ENCODE measurements at places on chromosomes 16 and 17.
A peak's percentile ranks its signal among the peaks of the same experiment; 100 is the strongest.

- peak; percentile 94 for DNase-seq
Measured at GRCh38 chr17:38703742-38704605, 1.1 kb upstream of the MLLT6 start.

DNA sequence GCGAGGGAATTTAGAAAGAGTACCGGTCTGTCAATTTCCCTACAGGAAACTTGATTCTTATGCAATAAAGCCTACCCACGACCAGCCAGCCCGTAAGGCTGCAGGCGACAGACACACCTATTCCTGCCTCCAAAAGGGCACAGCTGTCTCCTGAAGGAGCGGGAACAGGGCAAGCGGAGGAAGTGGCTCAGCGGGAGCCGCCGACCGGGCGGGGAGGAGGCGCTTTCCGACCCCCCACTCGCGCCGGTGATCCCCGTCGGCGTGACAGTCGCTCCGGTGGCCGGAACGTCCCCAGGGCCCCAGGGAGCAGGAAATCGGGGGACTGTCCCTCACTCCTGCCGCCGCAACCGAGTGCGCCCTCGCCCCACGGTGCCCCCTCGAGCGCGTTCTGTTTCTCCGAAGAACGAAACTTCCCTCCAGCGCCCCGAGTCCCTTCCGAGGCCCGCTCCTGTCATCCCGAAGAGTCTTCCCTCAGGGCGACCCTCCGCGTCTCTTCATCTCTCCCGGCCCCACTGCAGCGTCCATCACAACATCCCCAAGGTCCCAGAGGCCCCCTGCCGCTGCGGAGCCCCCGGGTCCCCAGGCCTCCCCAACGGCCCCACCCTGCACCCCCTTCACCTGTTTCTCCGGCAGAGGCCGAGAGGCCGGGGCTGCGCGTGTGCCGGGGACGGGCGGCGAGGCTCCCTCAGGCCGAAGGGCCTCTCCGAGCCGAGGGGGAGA is 421 bp downstream of the STAT3 start:
- peak; percentile 76 for DNase-seq

DNA sequence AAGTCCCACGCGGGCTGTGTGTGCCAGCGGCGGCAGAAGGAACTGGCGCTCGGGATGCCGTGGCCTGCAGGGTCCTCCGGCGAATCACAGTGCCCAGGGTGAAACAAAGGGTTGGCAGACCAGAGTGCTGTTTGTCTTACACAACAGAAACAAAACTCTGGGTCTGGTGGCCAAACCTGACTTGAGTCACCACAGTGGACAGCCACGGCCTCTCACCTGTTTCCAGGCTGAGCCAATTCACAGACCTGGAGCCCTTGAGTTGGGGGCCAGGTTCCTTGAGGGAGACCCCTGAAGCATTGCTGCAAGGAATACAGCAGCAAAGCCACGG is 2.1 kb upstream of the CHMP6 start:
- DNase-seq = no peak

- DNase-seq = no peak
Measured at GRCh38 chr16:17632667-17633066, 161.9 kb upstream of the XYLT1 start.

- no peak for DNase-seq
Measured at GRCh38 chr16:56277075-56277474, 85.8 kb downstream of the GNAO1 start.

GRCh38 chr17:66343531-66344078 is 41.2 kb downstream of the PRKCA start:
- DNase-seq = no peak

DNA sequence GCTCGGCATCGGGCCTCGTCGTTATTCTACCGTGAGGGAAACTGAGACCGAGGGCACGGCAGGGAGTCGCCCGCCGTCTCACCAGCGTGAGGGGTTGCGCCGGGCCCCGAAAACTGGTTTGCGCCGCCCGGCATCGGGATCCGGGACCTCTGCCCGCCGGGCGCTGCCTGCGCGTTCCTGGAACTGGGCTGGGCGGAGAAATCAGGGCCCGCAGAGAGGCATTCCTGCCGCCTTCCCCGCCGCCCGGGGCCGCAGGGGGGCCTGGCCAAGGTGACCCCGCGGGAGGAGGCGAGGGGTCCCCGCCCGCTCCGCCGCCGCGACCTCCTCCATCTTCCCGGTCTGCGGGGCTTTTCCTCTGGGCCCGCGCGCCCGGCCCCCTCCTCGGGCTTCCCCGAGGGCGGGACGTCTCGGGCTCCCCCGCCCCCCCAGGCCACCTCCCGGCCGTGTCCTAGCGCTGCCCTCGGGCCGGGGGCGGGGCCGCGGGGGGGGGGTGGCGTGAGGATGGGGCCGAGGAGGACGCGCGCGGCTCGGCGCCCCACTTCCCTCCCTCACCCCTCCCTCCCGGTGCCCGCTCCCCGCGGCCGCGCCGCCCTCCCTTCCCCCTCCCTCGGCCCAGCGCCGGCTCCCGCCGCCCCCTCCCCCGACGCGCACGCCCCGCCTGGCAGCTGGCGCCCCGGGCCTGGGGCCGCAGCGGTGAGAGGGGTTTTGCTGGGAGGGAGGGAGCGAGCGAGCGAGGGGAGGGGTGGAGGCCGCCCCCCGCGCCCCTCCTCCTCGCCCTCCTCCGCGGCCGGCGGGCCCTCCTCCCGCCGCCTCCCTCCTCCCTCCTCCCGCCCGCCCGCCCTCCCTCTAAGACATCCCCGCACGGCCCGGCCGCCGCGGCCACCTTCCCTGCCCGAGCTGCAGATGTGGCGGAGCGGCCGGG is at the start of gene GLIS2:
Gene GLIS2, plus strand, starts transcription at position 882 of the 922 bp plus-strand sequence. CDS start 16,214 bp downstream, outside the sequence.
- peak; percentile 66 for DNase-seq

DNA sequence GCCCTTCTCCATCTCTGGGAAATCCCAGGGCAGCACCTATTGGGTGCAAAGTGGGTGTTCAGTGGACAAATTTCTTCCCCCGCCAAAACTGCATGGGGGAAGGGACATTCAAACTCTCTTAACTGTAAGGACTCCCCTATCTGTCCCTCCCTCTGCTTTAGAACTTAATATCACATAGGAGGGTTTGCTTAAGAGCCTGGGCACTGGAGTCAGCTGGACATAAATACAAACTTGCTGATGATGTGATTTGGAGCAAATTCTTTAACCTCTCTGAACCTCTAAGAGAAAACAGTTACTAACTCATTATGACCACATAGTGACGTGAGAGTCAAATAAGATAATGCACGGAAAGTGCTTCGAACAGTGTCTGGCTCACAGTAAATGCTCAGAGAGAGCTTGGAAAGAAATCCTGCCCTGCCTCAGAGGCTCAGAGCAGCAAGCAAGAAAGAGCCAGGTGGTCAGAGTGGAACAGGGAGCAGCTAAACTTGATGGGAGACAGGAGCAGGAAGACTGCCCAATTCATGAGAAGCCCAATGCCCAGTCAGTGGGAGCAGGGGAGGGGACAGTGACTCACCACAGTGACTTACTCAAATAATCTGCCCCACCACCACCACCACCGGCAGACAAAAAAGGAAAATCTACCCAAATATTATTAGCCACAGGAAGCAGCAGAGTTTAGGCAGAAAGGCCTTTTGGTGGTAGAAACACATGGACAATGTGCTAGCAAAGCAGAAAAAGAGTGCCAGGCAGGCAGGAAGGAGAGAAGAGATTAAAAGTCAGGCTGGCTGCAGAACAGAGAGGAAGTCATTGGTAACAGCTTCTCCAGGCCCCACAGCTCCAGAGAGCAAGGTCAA is 23.9 kb upstream of the CCL1 start:
- no peak for DNase-seq
